ENCODE measurements at places on chromosomes 5 and 9. TPM values are rescaled to one million over a fixed set of nuclear protein-coding genes. Genes with fewer than 3 reads are reported as not detected.

BNC2 gene
- under 0.01 TPM for total RNA-seq

MAMDC2 gene
- 42.3 TPM for total RNA-seq

CATSPER3 gene
- 0.27 TPM for total RNA-seq

LCN9 gene
- total RNA-seq: not detected

All from hematopoietic multipotent progenitor cell (in vitro differentiated cells).